ENCODE measurements at places on chromosomes 2 and 18.

DNA sequence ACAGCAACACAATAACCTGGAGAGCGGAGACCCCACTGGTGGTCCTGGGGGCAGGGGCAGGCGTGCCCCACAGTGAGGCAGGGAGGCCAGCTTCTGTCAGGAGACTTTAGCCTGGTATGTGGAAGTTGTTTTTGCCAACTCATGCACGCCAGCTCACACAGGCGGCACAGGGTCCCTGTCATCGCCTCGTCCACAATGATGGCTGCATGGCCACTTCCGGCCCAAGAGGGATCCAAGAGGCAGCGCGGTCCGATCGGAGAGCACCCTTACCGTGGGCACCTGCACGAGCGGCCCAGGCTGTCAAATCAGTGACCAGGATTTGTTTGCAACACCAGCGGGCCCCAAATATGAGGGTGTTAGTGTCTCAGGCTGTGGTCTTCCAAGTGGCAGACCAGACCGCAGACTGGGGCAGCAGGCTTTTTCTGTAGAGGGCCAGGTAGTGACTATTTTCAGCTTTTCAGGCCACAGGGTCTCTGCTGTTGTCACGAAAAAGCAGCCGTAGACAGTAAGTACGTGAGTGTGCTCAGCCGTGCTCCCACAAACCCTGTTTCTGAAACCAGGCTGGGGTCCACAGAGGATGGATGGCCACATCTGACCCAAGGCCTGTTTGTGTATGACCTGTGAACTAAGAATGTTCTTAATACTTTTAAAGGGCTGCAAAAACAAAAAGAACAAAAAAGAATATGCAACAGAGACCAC is 21.2 kb downstream of the SNED1 start:
- no peak for DNase-seq

- no peak for DNase-seq
These were observed 5.0 kb downstream of the RNF144A start for GRCh38 chr2:6922201-6922656.

DNA sequence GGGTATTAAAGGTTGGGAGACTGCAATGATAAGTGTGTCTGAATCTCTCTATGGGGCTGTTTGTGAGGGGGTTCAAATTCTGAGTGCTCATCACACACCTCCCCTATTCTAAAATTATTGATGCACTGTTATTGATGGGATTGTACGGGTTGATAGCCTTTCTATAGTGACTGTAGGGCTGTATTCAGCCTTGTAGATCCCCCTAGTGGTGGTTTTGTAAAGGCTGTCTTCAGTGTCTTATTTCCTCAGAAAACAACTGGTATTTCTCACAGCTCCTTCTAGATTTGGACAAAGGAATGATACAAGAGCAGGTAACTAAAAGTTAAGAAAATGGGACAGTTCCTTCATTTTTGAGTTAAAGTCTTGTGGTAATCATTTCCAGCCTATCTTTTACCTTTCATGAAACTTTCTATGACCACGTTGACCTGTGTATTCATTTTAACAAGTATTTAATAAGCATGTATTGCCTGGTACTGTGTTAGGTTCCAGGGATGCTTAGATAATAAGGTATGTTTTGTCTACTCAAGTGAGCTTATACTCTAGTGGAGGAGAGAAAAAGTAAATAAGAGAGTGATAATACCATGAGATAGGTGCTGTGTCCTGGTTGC is 21.2 kb downstream of the SMAD4 start:
- DNase-seq = peak; percentile 30

- peak; percentile 38 for DNase-seq
These were observed 69.9 kb upstream of the DTNB start for GRCh38 chr2:25743132-25743830.

DNA sequence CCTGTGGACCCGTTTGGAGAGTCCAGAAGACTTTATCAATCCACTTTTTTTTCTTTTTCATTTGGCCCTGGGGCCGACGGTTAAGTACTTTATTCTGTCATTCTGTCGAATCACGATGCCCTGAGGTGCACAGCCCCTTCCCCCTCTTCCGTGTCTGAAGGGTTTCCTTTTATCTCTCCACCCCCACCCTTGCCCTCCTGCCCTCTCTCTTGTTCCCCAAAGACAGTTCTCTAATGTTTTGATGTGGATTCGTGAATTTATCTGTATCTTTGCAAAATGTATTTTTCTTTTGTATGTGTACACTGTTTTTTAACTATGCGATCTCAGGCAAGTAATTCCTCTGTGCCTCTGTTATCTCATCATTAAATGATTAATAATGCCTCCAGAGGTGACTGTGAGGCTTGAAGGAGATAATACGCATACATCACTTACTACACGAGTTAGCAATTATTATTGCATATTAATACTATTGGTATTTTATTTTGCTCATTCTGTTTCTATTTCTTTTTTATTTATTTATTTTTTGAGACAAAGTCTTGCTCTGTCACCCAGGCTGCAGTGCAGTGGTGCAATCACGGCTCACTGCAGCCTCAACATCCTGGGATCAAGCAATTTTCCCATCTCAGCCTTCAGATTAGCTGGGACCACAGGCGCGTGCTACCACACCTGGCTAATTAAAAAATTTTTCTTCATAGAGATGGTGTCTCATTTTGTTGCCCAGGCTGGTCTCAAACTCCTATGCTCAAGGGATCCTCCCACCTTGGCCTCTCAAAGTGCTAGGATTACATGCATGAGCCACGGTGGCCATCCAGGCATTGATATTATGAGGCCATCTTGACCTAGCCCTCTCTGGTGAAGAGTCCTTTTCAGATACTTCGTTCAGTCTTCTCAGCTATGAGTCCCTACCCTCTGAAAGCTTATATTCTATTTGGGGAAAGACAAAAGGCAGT is 1.4 kb upstream of the CASP8 start:
- DNase-seq = no peak

GRCh38 chr2:67515538-67515937 is 118.4 kb downstream of the ETAA1 start:
- no peak for DNase-seq

DNA sequence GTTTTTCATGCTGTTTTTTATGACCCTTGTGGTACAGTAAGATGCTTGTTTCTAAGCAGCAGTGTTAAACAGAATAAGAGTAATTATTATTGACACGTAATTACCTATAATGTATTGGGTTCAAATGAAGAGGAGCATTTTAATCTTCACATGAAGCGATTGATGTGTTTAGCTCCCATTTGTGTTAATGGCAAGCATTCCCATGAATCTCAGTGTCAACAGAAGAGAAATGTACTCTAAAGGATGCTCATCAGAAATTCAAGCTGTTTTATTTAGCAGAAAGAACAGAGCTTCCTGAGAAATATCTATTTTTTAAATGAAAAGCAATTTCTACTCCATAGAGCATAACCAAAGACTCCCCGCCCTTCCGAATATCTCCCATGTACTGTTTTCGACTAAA is 341.3 kb upstream of the LINC00305 start:
- DNase-seq = no peak

DNA sequence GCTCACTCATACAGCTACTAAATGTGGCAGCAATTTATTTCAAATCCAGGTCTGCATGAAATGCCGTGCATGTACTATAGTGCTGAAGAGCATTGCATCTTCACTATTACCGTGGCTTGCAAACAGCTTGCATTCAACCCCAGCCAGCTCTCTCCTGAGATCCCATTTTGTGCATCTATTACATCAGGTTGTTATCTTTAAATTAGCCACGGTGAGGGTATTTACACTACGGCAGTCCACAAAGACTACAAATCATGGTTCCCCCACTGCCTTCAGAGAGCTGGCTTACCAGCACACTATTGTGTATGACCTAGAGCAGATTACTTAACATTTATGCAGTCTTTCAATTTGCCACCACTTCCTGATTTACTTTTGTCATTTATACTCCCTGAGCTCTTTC is 621.3 kb upstream of the LRATD1 start:
- no peak for DNase-seq

DNA sequence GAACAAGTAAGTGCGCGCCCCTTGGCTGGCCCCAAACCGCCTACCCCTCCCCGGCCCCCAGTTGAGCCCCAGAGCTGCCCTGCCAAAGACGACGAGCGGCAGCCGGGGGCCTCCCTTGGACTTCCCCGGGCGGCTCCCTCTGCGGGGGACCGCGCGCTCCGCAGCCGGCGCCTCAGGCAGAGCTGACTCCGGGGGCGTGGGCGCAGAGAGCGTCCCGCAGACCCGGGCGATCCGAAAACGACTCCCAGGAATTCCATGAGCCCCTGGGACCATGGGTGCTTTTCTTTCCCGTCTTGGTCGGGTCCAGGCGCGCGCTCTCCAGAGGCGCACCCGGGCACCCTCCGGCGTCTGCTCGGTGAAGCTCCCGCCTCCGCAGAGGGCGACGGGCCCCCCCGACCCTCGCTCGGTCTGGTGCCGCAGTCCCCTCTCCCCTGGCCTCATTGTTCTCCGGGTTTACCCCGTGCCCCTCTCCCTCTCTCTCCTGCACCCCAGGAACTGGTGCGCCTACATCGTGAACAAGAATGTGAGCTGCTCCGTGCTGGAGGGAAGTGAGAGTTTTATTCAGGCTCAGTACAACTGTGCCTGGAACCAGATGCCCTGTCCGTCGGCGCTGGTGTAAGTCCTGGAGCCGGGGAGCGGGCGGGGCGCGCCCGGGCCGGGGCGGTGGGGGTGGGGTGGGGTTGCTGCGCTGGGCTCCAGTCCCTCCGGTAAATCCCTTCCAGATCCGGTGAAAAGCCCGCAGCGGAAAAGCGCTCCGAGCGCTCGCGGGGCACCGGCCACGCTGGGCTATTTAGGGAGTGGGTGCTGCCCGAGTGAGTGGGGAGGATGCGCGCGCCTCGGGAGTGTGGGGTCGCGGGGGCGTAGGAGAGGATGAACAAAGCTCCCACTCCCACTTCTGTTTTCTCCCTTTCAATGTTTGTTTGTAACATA is 776 bp downstream of the EMILIN2 start:
- peak; percentile 68 for DNase-seq

- no peak for DNase-seq
These were observed 5.6 kb upstream of the TNS1 start for GRCh38 chr2:218008060-218009040.

- DNase-seq = no peak
These were observed 193.6 kb downstream of the NRXN1 start for GRCh38 chr2:50838316-50838715.

GRCh38 chr2:160085662-160086061 is 23.2 kb upstream of the PLA2R1 start:
- DNase-seq = no peak

GRCh38 chr2:33146102-33146501 is 199.3 kb downstream of the LTBP1 start:
- DNase-seq = no peak
